ENCODE measurements at places on chromosomes 2 and 18.

- DNase-seq, result no peak
Observed at GRCh38 chr18:13895505-13896033, 19.8 kb downstream of the MC2R start.

GRCh38 chr2:173231042-173231441 is 123.6 kb upstream of the CDCA7 start:
- no peak for DNase-seq

GRCh38 chr2:56108806-56109205 is 75.0 kb upstream of the CCDC85A start:
- no peak for DNase-seq

- no peak for DNase-seq
Observed at GRCh38 chr2:240602266-240603050, 15.9 kb downstream of the CAPN10 start.

GRCh38 chr2:139369423-139370409 is 589.5 kb upstream of the NXPH2 start:
- DNase-seq, result no peak

DNA sequence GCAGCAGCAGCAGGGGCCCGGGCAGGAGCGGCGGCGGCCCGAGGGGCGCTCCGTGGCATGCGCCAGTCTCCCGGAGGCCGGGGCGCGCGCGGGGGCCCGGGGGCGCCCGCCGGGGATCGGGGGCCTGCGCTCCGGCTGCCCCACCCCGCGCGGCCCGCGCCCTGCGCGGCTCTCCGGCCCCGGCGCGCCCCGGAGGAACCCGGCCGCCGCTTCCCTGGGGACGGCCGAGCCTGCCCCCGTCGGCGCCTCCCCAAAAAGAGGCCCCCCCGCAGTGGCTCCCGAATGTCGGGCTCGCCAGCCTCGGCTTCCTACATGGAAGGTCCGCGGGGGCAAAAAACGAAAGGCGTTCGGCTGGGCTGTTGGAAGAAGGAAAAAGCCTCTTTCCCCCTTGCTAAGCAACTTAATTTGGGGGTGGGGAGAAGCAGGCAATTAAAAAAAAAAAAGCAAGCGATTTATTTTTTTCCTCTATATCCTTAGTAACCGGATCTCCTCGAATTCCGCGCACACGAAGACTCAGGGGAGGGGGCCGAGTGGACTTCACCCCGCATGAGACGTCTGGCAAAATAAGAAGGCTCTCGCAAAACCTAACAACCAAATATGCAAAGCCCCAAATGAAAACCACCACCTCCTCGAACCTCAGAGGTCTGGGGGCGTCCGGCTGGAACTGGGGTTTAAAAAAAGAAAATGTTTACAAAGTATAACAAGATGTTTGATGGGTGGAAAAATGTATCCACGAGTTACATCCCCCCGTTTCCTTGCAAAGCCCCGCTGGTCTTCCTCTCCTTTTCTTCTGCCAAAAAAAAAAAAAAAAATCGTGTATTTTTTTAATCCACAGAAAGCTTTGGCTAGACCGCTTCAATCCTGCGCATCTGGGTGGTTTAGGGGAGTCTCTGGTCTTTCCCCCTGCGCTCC is at the start of gene SMAD7:
Gene SMAD7 (minus strand): TSS at position 430 of the 912 bp plus-strand sequence. CDS start 541 bp downstream, outside the sequence.
- no peak for DNase-seq

- no peak for DNase-seq
Observed at GRCh38 chr18:74397572-74397971, 59.5 kb downstream of the DIPK1C start.

DNA sequence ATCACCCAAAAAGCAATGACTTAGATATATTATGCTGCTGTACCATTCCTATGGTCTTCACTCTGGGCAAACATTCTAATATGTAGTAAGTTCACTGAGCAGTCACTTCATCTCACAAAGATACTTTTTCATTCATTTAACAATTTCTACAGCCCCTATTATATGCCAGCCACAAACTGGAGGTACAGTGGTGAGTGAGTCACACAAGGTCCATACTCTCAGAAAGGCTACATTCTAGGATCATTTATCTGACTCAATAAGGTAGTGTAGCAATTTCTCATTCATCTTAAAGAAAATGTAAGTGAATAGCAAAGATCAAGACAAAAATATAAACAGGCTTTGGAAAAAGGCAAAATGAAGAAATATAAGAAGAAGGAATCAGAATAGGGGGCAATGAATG is 40.5 kb downstream of the NHEJ1 start:
- no peak for DNase-seq

GRCh38 chr2:240564561-240565332 is 3.5 kb upstream of the RNPEPL1 start:
- DNase-seq, result no peak

- no peak for DNase-seq
Observed at GRCh38 chr2:154978710-154979109, 280.2 kb downstream of the KCNJ3 start.

DNA sequence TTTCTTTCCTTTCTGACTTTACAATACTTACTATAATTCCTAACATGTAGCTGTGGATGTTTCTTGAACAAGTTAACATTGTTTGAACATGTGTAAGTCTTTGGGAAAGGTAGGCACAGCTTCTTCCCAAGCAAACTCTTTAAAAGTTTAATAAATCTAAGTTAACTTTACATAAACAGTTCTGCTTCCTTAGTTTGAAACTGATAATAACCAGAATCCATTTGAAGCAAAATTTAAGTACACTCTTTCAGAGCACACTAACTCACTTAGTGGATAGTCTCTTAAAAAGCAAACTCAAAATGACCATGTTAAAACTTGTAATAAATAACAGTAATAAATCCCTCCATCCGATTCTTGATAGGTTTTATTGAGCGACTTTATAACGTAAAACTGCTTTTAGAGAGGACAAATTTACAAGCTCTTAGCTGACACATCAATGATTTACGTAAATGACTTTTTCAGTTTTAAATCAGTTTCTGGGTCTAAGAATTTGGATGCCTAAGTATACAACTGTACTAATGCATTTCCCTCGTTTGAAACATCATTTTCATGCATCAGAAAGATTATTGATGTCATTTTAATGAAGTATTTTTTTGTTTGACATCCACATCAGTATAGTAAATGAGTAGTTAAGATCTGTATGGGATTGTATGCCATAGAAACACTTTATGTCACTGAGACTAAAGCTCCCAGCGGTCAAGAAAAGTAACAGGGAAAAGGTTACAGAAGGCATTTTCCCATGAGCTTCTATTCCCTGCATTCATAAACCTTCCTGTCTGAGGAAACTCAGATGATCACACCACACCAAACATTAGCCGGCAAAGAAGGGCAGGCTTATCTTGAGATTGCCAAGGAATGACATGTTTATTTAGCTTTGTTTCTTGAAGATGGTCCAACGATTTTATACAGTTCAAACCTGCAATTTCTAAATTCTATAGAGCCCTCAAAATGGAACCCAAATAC is 67.5 kb downstream of the PDE1A start:
- DNase-seq, result no peak

DNA sequence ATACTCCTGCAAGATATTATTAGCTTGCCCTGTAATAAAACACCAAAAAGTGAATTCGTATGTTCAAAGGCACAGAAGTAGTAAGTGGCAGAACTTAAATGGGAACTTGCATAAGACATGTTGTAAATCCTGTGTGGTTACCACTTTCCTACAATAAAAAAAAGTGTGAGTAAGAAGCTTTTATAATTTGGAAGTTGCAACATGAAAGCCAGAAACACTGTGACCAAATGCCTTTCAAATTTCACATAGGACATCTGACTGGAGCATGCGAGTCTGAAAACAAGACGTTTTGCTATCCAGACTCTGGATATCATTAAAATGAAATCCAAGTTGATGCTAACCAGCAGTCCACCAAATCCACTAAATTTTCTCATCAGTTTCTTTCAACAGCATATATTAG is 886.2 kb upstream of the NRXN1 start:
- DNase-seq, result no peak

Data from neural crest cell (in vitro differentiated cells).